ENCODE measurements at places on chromosomes 2 and 18. TPM values are rescaled to one million over a fixed set of nuclear protein-coding genes. Genes with fewer than 3 reads are reported as not detected.

Gene TAF1B
- 54.7 TPM for total RNA-seq

- no peak for DNase-seq
These were observed 1.8 kb downstream of the TMEM131 start for GRCh38 chr2:97993926-97994325.

Gene ITPRIPL1
- 43.7 TPM for total RNA-seq

Gene NCOA1
- total RNA-seq = 16.6 TPM

- no peak for DNase-seq
These were observed 19.6 kb downstream of the VIT start for GRCh38 chr2:36716111-36716510.
